CD4-positive, alpha-beta T cell treated with Interleukin-4 for 1 hour (primary cell): ENCODE measurements at places on chromosomes 1 and 21.

GRCh38 chr1:154352581-154353459 lies 27.5 kb downstream of the ATP8B2 start:
- peak; percentile 55 for DNase-seq

- no peak for DNase-seq
Measured at GRCh38 chr1:218171302-218171893, 113.7 kb upstream of the RRP15 start.

GRCh38 chr1:204110894-204111633 lies 38.1 kb downstream of the SOX13 start:
- DNase-seq, result no peak

GRCh38 chr1:241582921-241583321 lies 50.7 kb downstream of the KMO start:
- DNase-seq, result no peak

DNA sequence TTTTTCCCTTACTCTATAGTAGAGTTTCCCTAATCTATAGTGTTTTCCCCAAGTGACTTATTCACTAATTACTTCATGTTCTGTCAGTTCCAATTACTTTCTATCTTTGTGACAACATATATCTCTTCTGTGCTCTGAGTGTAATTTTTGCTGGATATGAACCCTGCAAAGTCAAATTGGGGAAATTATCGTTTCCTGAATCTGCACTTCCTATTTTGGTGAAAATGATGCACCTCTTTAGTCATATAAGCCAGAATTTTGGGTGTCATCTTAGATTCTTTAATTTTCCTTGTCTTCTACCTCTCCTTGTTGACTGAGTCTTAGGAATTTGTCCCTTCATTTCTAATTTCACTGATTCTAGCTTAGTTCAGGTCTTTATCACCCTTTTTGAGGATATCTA lies 33.4 kb upstream of the PRKACB start:
- DNase-seq, result no peak
